HS-5 (cell line): ENCODE measurements at places on chromosomes 12 and 14.

DNA sequence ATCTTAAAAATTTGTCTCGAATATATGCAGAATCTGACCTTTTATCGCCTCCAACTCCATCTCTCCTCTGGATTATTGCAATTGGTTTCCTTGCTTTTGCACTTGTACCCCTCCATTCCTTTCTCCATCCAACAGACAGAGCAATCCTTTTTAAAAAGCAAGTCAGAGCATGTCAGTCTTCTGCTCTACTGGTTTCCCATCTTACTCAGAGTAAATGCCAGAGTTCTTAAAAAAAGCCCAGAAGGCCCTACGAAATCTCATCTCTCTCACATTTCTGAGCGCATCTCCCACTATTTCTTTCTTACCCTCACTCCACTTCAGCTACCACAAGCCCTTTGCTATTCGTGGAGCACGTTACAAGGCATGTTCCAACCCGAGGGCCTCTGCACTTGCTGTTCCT, 236.9 kb upstream of the DDHD1 start:
- no peak for DNase-seq

DNA sequence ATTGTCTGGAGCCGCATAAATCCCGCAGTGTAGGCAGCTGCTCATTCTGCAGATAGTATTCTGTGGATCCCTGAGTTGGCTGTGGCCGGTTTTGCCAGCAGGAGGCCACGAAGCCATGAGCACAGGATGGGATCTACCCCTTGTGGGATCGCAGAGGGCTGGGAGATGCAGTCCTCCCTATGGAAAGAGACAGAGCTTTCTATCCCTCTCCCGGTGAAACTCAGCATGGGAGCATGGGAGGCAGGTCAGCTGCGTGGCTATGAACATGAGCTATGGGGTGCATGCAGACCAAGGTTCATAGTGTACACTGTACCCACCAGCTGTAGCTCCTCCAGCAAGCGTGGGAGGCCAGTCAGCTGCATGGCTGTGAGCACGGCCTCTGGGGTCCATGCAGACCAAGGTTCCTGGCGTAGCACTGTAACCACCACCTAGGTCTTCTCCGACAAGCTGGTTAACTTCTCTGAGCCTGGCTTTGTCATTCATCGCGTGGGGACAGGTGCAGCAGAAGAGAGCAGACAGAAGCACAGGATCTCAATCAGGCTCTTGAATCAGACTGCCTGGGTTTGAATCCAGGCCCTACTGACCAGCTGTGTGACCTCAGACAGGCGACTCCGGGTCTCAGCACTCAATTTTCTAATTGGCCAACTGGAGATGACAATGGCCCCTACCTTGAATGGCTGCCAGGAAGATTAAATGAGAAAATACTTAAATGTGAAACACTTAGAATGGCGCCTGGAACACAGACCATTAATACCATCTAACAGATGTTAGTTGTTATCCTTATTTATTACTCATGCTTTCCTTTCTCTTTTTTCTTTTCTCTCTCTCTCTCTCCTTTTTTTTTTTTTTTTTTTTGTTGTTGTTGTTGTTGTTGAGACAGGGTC, 6.0 kb downstream of the BDKRB1 start:
- no peak for DNase-seq

DNA sequence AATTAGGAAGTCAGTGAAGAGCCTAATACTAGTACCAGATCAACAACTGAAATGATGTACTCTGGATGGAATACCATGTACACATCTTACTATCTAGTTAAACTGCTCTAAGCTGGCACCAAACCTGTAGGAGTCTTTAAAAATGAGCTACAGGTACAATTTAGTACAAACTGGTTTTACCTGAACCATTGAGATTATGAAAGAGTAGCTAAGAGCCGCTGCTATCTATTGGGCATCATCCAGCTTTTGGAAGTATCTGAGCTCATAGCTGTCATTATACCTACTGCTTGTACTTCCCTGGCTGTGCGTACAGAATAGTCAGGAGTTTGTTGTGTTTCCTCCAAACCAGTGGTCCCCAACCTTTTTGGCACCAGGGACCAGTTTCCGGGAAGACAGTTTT, 12.4 kb downstream of the TBC1D30 start:
- DNase-seq: no peak

DNA sequence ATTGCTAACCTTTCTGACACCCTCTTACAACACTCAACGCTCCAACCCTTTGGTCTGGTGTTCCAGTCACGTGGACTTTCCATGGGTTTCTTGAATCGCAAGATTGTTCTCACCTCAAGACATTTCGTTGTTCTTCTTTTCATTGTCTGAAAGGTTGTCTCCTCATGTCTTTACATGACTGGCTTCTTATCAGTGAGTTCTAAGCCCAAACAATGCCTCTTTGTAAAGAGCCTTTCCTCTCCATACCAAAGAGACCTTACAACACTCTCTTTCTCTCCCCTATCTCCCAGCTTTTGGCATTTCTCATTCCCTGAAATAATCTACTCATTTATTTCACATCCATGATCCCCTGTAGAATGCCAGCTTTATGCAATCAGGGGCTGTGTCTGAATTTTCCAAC, 1144.8 kb downstream of the AACS start:
- no peak for DNase-seq

DNA sequence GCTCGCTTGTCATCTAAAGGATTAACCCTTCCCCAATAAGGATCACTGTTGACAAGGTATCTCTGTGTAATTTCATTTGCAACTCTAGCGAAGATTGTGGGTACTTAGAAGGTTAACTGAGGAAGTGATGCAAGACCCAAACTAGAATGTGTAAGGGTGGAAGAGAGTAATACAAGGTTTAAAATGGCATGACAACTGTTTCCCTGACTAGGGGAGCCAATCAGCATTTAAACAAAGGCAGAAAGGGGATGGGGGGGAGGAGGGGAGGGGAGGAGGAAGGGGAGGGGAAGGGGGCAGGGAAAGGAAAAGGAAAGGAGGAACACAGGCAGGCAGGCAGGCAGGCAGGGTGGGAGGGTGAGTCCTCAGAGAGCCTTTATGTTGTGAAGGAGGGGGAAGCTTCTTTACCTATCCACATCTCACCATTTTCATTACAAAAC, 31.1 kb downstream of the NRDE2 start:
- no peak for DNase-seq

DNA sequence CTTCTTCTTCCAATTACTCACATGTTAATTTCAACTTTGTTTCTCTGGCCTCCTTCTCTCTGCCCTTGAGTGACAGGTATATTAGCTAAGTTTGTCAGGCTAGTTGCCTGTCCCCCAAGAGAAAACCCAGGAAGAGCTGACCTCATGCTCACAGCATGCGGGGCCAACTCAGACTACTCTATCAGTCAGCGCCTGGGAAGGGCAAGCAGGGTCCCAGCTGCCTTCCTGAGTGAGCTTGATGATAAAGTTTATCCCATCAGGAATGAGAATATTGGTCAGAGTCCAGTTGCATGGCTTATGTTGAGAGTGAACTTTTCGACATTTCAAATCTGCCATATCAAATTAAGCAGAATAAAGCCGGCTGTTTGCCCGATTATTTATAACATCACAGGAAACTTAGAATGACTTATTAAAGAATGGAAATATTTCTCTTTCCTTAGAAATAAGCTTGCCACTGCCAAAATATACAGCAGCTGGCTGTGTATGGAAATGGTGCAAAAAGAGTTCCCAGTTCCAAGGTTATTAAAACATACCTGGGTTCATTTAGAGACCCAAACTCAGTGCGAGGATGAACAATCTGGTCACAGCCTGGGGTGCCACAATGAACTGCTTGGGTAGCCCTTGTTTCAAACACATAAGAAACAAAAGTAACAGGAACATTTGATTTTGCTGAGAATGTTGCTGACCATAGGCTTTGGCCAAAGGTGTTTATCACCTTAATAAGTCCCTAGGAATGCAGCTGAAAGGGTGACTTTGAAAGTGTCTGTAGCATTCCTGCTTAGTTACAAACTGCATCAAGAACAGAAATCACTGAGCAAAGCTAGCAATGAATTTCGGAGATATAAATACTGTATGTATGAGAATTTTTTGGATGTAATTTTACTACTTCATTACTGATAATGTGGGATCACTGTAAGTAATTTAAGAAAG, 1553.8 kb upstream of the FLRT2 start:
- DNase-seq: no peak

DNA sequence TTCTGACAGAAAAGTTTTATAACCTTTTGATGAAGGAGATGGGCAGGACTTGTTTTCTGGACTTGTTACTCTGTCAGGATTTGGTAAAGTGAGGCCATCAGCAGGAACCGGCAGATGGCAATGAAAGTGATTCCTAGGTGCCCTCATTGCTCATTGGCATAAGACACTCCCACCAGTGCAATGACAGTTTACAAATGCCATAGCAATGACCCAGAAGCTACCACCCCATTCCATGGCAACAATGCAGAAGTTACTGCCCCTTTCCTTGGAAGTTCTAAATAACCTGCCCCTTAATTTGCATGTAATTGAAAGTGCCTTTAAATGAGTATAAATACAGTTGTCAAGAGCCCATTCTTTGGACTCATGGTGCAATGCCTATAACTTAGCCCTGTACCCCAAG, 222.6 kb downstream of the CEP128 start:
- DNase-seq: no peak

DNA sequence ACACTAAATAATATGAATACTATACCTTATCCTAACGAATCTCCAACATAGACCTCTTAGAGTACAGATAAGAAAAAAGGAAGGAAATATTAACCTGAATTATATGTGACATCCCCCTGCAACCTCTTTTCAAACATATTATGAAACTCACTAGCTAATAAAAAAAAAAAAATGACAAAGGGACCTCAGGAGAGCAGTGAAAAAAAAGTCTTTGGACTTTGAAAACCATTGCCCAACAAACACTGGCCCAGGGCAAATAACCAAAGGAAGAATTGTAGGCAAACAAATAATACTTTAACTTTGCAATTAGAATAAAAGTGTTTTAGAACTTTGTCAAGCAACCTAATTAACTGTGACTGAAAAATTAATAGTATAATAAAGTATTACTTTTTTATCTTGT, 7.7 kb downstream of the SOX5 start:
- DNase-seq: no peak

DNA sequence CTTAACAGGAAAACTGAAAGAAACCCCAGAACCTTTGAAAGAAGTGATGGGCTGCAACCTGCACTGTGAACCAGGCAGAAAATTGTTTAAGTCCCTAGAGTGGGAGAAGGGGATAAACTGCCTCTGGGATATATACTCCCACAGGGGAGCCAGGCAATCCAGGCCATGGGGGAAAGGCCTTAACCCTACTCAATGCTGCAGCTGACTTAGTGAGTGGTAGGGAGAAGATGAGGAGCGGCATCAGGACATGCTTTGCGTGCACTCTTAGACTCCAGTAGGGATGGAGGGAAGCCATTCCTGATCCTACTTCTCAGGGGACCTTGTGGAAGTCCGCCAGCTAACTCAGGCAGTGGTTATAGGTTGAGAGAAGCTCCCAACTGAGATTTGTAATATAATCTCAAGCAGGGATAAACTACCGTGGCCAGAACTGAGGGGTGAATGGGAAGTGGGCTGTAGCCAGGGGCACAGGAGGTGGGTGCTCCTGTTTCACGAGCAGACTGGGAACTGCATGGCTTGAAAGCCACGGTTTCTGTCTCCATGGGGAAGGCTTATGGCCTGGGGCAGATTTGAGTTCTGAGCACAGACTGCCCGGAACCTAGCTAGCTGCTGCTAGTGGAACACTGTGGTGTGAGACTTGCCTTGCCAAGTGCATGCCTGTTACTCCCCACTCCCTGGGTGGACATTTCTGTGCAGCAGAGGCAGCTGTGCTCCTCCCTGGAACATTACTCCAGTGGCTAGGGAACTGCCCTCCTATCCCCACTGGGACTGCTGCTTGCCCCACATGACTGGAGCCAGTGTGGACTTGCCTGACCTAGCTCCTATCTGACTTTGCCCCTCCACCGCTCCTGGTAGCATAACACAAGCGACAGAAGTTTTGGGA, 119.2 kb upstream of the SCAF11 start:
- DNase-seq: no peak

DNA sequence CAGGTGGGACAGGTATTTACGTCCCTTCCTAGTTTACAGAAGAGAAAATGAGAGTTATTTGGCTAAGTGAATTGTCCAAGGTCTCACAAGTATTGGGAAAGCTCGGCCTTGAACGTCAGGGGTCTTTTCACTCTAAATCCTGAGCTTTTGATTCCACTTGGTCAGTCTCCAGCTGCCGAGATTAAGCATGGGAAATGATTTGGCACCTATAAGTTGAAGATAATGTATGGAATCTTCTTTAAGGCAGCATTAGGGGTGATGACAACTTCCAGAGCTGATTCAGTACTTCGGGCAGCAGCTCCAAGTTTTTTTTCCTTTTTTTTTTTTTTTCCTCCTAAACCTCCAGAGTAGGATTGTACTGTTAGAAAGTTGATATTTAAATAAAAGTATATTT, 722 bp downstream of the FAM234B start:
- DNase-seq: no peak

- DNase-seq: no peak
These were observed 73.7 kb downstream of the CIT start for GRCh38 chr12:119803381-119803791.

DNA sequence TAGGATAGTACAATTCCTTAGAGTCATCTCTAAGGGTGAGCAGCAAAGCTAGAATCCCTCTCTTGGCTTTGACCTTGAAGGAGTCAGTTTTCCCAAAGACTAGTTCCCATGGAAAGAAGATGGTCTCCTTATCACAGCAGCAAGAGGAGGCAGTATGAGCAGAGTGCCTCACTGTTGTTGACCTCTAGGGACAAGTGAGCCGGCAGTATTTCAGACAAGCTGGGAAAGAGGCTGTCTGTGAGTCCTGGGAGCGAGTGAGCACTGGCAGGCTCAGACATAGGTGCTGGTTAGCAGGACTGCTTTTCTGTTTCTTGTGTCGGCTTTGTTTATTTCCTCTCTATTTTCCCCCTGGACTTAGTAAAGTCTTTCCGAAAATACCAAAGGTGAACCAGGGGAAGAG, 60.7 kb downstream of the NTF3 start:
- DNase-seq: no peak

DNA sequence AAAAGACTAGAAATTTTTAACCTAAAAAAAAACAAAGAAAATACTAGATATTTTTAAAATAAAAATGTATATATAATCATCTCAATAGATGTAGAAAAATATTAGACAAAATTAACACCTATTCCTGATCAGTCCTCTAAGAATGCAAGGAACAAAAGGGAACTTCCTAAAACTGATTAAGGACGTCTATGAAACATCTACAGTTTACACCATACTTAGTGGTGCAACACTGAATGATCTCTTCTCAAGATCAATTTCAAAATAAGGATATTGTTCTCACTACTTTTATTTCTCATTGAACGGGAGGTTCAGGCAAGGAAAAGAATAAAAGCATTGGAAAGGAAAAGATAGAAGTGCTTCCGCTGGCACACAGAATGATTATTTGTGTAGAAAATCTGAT, 16.0 kb downstream of the OLR1 start:
- no peak for DNase-seq

GRCh38 chr12:108729612-108730364, 1.5 kb downstream of the CORO1C start:
- no peak for DNase-seq

GRCh38 chr12:52147367-52147963, 44.3 kb downstream of the KRT80 start:
- peak; percentile 95 for DNase-seq

DNA sequence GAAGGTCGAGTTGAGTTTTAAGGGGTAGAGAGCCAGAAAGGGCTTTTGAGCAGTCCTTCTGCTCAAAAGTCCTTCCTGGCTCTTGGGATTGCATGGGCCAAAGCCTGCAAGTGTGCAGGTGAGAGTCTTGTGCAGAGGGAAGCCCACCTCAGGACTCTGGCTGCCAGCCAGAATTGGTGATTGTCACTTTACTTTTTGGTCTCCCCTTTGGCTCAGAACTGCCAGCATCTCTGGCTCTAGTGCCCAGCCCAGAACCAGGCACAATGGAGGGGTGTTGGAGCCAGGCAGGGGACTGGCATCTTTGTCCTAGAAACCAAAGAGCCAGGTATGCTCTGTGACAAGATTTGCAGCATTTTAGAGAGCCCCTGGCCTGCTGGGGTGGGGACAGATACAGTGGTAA, 23.5 kb downstream of the FAM222A start:
- DNase-seq: no peak
